ENCODE measurements at places on chromosomes 1 and 21.

GRCh38 chr1:54335011-54335754 is 71.0 kb downstream of the SSBP3 start:
- DNase-seq, result no peak

DNA sequence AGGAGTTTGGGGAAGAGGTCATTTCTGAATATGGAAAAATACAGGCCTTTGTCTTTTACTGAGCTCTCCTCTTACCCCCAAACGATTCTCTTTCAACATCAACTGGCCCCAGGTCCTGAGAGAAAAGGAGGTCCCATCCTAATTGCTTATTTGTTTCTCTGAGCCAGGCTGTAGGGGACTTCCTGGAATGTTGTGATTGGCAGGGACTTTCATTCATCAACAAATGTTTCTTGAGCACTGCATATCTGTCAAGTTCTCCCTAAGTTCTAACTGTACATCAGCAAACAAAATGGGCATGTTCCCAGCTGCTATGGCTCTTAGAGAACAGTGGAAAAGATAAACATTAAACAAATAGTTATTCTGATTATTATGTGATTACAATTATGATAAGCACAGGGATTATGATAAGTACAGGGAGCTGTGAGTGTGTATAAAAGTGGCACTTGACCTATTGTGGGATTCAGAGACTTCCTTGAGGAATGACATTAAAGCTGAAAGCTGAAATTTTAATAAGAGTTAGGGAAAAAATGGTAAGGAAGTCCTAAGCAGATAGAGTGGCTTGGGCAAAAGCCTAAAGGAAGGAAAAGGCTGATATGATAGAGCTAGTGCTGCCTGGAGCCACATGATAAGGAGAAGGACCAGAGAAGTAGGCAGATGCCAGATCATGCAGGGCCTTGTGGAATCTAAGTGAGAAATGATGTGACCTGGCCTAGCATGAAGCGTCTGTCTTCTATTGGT is 11.6 kb downstream of the GPX7 start:
- DNase-seq, result no peak

GRCh38 chr1:208222376-208223126 is 21.6 kb downstream of the PLXNA2 start:
- DNase-seq, result no peak

GRCh38 chr21:27536319-27536718 is 569.4 kb upstream of the ADAMTS5 start:
- no peak for DNase-seq

GRCh38 chr1:234238060-234238459 is 135.2 kb upstream of the COA6 start:
- DNase-seq, result no peak

- DNase-seq, result no peak
Measured at GRCh38 chr1:107152395-107152794, 11.6 kb downstream of the NTNG1 start.

DNA sequence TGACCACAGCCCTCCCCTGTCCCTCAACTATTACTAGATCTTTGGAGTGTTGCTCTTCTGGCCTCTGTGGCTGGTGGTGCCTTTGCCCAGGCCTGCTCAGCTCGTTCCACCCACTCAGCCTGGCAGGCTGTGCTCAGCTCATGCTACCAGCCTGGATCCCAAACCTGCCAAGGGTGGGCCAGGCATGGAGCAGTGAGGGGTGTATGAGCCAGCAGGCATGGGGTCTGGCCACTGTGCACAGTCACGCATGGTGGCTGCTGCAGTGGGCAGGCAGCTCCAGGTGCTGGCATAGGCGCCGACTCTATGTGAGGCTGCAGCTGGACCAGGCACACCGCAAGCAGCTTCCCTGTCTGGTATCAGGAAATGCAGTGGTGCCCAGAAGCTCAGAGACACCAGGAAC is 449.9 kb downstream of the MATN1 start:
- DNase-seq, result no peak

DNA sequence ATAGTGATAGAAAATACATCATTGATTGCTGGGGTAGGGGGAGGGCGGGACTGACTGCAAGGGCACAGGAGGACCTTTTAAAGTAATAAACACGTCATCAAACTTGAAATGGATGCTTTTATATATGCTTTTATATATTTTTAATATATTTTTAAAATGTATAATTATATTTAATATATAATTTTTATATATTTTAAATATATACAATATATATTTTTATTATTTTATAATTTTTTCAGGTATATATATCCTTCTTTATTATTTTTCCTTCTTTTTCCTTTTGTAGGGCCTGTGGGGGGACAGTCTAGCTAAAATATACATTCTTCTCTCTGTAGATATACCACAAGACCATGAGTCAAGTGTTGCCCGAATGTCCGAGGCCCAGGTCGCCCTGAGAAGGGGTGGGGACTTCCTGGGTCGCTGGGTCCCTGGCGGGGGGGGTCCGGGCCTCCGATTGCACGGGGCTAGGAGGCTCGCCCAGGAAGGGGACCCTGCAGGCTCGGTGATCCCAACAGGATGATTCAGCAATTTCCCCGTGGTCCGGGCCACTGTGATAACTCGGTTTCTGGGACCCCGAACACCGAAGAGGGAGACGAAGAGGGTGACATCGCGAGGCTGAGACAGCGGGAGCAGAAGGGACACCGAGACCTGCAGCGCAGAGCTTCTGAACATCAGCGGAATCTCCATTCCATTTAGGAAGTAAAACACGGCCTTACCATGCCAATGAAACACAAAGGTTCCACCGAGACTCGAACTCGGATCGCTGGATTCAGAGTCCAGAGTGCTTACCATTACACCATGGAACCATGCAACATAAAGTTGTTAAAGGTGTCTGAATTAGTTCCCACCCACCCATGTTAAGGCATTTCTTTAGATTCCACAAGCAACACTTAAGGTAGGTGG is 112.5 kb upstream of the NBPF11 start:
- DNase-seq, result no peak

DNA sequence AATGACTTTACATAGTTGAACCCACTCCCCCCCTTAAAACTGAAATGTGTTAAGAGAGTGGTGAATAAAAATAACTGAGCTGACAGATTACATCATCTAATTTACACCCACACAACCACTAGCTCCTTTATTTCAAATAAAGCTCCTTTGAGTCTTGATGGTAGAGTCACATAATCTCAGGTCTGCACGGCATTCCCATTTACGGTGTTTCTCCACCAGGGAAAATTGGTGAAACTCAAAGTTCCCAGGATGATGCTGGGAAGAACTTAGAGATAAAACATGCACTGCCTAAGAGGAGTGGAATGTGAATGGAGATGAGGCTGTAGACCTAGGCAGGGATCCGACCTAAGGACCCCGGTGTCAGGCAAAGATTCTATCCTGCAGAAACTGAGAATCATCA is 727.8 kb upstream of the ADAMTS5 start:
- no peak for DNase-seq

DNA sequence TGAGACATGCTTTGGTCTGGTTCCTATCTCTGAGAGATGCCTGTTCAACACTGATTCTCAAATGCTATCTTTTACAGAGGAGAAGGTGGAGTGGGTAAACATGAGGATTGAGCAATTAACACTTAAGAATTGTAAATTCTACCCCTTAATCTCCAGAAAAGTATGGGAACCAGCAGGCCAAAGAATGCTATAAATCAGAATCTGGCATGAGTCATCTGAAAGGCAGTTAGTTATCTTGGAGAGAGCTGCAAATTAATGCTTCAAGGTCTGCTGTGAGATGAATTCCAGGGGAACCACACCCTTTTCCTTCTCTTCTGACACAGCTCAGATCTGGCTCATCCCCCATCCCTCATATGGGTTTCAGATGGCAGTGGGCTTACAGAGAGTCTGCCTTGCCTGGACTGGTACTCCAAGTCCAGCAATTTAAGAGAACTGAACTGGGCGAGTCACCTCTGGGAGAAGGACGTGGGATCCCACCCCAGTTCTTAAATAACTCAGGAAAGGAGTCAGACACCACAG is 5.2 kb downstream of the S100A10 start:
- no peak for DNase-seq
